NCI-H187 (cell line): ENCODE measurements at places on chromosomes 3 and 15.

- DNase-seq, result no peak
Observed at GRCh38 chr3:100157685-100158084, 43.4 kb upstream of the FILIP1L start.

GRCh38 chr15:64877435-64877834, 34.3 kb upstream of the ANKDD1A start:
- DNase-seq, result no peak

DNA sequence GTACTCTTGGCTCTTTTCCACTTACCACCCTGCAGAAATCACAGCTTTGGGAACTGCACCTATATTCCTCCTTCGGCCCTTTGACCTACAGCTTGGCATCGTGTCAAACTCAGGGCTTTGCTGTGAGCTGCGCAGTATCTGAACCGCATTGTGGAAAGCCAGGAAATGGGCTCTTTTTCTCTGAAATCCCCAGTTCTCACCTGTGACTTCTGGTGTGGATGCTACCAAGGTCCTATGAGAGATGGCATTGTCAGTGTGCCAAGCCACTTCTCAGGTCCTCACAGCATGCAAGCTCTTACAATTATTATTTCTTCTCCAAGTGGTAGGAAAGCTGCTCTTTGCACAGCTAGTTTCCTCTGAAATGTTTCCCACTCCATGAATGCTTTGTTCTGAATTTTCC, 450.6 kb upstream of the TBL1XR1 start:
- DNase-seq, result no peak

- no peak for DNase-seq
Observed at GRCh38 chr3:57164217-57164656, 916 bp downstream of the IL17RD start.

DNA sequence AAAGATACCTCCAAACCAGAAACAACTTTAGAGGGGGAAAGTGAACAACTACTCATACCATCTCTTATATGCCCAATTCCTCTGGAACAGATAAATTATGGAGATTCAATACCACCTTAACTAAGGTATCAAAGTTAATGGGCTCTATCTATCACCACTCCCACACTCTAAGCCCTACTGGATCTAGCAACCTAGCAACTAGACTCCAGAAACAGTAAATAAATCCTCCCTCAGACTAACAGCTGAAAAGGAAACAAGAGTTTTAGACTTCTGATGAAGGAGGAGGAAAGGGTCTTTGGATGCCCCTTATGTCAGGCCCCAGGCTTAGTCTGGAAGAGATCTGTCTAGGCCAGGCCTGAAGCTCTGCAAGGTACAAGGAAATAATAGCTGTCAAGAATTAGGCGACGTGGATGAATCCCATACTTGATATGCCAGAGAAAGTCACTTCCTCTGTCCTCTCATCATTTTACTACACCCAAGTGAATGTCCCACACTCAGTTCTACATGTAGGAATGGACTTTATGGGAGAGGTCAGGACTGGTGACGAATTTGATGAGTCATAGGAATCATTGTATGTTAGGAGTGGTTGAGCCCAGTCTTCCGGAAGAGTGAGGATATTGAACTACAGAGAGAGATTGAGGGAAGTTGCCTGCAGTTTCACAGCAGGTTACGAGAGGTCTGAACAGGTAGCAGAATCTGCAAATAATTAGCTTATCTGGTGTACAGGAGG, 113.8 kb downstream of the AKAP13 start:
- DNase-seq, result no peak

DNA sequence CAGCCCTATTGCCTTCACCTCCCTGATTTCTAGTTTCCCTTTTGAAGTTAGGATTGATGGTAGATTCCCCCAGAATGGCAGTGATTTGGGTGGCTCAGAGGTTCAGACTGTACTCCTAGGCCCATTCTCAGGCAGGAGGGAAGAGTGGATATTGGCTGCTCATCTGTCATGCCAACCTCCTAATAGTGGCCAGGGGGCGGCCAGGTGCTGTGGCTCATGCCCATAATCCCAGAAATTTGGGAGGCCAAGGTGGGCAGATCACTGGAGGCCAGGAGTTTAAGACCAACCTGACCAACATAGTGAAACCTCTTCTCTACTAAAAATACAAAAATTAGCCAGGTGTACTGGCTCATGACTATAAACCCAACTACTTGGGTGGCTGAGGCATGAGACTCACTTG, 11.3 kb downstream of the RRP9 start:
- DNase-seq, result no peak
